ENCODE measurements at places on chromosomes 2 and 18.

- DNase-seq: no peak
Measured at GRCh38 chr2:190794790-190795189, 85.8 kb upstream of the GLS start.

DNA sequence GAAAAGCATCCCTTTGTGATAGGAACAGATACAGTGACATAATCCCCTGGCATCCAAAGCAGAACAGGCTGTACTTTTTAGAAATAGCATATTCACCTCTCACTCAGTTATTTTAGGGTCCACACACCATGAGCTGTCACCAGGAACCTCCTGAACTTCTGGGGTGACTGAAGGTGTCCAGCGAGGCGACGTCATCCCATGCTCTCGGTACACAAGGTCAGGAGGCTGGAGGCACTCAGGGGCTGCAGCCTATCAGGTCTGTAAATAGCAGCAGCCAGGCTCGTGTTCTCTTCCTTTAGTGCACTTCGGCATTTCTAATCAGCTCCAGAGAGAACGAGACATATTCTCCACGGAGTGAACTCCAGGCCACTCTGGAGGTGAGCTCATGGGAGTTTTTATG is 98.3 kb downstream of the GATA6 start:
- DNase-seq: no peak

DNA sequence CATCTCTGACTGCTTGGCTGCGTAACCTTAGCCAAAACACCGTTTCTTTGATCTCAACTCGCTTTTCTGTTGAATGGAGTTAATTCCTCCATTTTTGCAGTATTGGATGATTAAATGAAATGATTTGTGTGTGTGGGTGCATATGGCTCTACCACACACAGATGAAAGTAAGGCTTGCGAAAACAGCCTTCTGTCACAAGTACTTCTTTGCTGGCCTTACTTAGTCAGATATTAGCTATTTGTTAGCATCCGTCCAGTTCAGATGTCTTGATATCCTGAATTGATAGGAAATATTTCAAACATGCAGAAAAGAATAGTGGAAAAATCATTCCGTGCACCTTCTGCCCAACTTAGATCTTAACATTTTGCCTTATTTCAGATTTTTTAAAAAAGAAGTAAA is 21.8 kb downstream of the NCOA1 start:
- DNase-seq: no peak

- DNase-seq: no peak
Measured at GRCh38 chr2:11667194-11667593, 2.8 kb downstream of the NTSR2 start.

GRCh38 chr2:208867374-208867773 is 460.8 kb downstream of the PTH2R start:
- no peak for DNase-seq
